Activated T-cell treated with anti-CD3 and anti-CD28 coated beads, Interleukin-2, amount 50 U/mL, for 72 hours (primary cell): ENCODE measurements at places on chromosomes 4 and X. TPM values are rescaled to one million over a fixed set of nuclear protein-coding genes. Genes with fewer than 3 reads are reported as not detected.

DNA sequence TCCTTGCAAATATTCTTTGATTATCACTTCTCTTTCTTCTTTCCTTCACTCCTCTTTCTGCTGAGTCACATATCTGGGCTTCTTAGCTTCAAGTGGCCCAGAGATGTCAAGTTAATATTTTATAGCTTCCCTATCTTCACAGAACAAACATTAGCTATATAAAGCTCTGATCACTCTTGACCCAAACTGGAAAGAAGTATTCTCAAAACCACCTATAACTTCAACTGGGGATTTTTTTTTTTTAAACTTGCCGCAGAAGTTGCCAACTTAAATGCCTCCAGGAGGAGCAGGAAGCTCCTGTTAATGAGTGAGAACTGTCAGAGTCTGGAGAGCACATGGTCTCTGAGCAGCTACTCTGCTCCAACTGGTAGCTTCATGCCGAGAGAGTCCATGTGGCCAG, 233.3 kb upstream of the EDNRA start:
- no peaks in the 10 kb centered on the region for H3K4me1 ChIP-seq
- H3K4me3 ChIP-seq, result no peak overlapping the region
- no peaks in the 10 kb centered on the region for H3K36me3 ChIP-seq
- no peaks in the 10 kb centered on the region for H3K27me3 ChIP-seq
- no peak overlapping the region for H3K27ac ChIP-seq
- no peak for DNase-seq

DNA sequence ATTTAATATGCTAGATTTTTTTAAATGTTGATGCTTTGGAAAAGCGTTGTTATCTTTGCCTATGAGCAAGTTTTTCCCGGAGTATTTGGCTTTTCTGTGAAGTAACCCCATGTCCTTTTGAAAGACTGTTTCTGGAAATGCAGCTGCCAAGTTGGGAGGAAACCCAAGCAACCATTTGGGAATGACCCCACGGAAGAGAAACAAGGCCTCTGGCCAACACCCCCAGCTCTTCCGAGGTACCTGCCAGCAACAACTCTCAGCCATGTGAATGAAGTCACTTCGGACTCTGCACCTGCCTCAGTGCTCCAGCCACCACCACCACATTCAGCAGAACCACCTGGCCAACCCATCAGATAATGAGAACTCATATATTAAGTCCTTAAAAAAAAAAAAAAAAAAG, 36.2 kb upstream of the DHRSX start:
- peaks cover 14% of the 10 kb centered on the region for H3K27me3 ChIP-seq
- H3K36me3 ChIP-seq, result no peaks in the 10 kb centered on the region
- no peak overlapping the region for H3K27ac ChIP-seq
- H3K4me3 ChIP-seq, result no peak overlapping the region

DNA sequence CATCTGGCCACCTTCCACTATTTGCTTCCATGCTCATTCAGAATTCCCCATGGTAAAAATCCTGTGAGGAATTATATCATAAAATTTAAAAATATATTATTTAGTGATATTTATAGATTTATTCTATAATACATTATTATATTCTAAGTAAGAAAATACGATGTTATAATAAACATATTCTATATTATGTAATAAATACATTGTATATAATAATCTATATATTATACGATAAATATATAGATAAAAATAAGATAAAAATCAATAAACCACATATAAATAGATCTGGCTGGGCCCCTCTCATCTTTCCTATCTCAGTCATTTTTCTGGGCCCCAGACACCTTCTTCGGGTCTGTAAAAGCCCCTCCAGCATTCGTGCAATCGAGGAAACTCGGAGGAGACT, 68.5 kb downstream of the DCTD start:
- H3K36me3 ChIP-seq, result no peaks in the 10 kb centered on the region
- H3K27ac ChIP-seq, result no peak overlapping the region
- H3K4me3 ChIP-seq, result no peak overlapping the region
- no peaks in the 10 kb centered on the region for H3K27me3 ChIP-seq

DNA sequence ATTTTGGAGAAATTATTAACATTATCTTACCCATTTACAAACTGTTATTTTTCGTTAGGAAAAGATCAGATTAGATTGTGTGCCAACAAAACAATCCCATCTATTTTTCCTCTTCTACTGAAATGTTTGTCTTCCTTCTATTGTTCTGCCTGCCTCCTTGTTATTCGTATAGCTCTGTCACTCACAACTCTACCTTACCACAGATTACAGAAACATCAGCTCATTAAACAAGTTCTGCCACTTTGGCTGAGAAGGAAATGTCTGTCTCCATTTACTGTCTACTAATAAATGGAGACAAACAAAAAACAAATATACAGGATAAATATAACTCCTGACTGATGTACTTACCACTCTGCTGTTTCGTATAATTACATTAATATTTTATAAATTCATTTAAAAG, 211.4 kb downstream of the ENOX2 start:
- no peaks in the 10 kb centered on the region for H3K4me1 ChIP-seq
- H3K36me3 ChIP-seq, result no peaks in the 10 kb centered on the region
- DNase-seq, result no peak
- no peaks in the 10 kb centered on the region for H3K27me3 ChIP-seq
- no peak overlapping the region for H3K4me3 ChIP-seq

DNA sequence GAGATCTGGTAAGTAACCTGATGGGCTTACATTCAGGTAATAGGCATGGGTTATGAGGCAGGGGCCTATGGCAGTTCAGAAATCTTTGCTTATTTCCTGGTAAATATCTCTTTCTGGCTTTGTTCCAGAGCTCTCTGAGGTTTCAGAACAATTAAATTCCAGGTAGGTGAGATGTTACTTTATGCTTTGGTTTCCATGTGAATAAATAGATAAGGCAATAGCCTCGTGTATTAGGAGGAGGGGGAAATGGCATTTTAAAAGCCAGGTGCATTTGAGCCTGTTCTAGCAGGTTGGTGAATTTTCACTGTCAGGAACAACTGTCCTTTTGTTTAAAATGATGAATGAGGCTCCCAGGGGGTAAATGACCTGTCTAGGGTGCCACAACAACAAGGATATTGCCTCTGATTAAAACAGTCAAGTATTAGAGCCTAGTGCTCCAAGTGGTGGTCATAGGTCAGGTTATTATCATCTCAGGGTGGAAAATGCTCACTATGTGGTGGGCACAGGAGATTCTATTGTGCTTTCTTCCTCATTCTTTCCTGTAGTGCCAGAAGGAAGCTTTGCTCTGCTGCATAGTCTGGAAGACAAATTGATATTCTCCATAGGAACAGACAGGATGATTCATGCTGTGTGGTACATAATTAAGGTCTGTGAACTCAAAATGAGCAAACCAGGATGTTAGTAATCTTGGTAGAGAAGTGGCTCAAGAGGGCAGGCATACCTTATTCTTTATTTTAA, 296.2 kb downstream of the INPP4B start:
- no peak for DNase-seq
- H3K36me3 ChIP-seq, result peaks cover 4% of the 10 kb centered on the region
- peaks cover 69% of the 10 kb centered on the region for H3K4me1 ChIP-seq
- peak overlapping the region; percentile 57 for H3K4me3 ChIP-seq

DNA sequence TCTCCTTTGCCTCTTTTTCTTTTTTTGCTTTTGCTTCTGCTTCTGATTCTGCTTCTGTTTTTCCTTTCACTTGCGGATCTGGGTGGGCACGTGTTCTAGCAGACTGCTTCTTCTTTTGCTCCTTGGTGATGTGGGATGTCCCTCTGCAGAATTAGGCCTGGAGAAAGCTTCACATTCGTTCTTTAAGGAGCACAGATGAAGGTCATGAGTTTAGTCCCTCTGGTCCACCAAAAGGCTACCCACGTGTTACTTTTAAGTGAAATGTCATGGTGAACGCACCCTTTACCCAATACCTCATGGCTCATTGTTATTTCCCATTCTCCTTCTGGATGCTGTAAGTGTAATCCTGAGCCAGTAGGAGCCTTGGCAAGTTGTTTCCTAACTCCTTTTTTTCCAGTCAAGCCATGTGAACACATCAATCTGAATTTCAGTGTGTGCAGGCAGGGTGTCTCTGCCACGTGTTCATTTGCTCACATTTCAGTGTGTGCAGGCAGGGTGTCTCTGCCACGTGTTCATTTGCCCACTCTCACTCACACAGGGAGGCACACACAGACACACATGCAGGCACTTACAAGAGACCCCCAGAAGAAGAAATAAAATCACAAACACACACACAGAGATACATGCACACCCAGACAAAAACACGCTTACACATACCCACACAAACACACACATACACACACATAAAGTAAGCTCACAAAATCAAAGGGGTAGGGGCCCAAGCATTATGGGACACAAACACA, 36.9 kb downstream of the NBDY start:
- no peak for DNase-seq
- H3K27me3 ChIP-seq, result no peaks in the 10 kb centered on the region
- peak overlapping the region; percentile 98 for H3K27ac ChIP-seq
- peaks cover 53% of the 10 kb centered on the region for H3K4me1 ChIP-seq
- H3K4me3 ChIP-seq, result peak overlapping the region; percentile 88

- no peak overlapping the region for H3K27ac ChIP-seq
- no peak overlapping the region for H3K4me3 ChIP-seq
- no peak for DNase-seq
- H3K4me1 ChIP-seq, result peaks cover 9% of the 10 kb centered on the region
Observed at GRCh38 chr4:3498901-3499510, 33.2 kb downstream of the LRPAP1 start.

GRCh38 chr4:151443752-151444151, 34.8 kb downstream of the FHIP1A start:
- H3K36me3 ChIP-seq, result no peaks in the 10 kb centered on the region
- H3K27ac ChIP-seq, result no peak overlapping the region
- no peak for DNase-seq
- no peaks in the 10 kb centered on the region for H3K4me1 ChIP-seq

DNA sequence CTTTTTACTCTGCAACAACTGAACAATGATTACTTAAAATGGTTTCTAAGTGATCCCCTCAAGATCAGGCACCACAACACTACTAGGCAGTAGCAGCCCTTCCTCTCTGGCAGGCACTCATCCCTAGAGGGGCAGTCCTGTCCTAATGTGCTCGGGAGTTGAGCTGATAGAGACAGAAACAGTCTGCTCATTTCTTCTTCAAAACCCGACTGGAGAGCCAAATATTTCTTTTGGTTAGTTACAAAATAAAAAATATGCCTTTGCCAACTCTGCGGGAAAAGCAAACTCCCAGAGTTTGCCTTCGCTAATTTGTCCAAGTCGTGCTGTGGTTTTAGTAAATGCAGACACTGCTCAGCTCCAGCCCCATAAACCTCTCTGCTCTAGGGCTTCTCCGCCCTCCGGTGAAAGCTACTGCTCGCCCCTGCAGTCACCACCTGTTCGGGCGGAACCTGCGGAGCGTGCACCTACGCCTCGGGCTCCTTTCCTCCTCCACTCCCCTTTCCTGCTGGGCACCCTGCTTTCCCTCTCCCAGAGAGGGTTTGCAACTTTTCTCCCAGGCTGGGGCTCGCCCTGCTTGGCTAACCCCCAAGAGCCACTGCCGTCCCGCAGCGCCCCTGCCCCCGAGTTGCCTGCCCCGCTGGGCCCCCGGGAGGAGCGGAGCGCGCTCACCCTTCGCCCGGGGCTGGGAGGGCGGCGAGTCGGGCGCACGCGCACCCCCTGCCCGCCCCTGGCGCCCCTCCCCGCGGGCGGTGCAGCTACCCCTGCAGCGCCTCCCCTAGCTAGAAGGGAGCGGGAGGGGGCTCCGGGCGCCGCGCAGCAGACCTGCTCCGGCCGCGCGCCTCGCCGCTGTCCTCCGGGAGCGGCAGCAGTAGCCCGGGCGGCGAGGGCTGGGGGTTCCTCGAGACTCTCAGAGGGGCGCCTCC, at the start of gene NPNT:
Gene NPNT (plus strand): TSS at position 812 of the 923 bp plus-strand sequence. CDS start 182 bp downstream, outside the sequence.
- H3K4me3 ChIP-seq, result peak within 1 kb of the TSS; percentile 76
- H3K27ac ChIP-seq, result no peak within 1 kb of the TSS
- peaks cover 77% of the 10 kb centered on the region for H3K27me3 ChIP-seq
- DNase-seq, result peak; percentile 2
- peaks cover 11% of the 10 kb centered on the region for H3K4me1 ChIP-seq
- no peaks in the 10 kb centered on the region for H3K36me3 ChIP-seq

DNA sequence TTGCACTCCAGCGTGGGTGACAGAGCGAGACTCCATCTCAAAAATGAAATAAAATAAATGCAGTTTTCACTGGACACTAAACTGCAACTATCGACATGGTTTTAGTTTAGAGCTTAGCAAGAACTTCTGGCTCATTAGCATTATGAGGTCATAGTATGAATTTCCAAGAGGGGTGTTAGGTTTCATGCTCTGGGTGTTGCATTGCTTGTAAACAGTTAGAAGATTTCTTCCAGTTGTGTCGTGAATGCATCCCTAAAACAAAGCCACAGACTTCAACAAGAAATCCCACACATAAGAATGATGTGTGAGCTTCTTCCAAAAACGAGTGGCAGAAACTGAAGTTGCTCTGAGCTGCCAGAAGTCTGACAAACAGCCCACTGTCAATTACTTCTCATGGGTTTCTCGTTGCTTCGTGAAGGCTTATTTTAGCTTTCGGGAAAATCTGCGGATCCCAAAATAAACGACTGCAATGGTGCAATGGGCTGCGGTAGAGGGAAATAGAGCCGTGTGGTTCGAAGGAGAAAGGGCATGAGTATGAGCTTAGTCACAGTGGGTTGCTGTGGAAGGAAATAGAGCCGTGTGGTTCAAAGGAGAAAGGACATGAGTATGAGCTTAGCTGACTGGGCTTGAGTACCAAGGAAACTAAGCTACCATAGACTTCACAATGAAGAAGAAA, 354.9 kb downstream of the DHRSX start:
- no peak overlapping the region for H3K4me3 ChIP-seq
- no peaks in the 10 kb centered on the region for H3K4me1 ChIP-seq

DNA sequence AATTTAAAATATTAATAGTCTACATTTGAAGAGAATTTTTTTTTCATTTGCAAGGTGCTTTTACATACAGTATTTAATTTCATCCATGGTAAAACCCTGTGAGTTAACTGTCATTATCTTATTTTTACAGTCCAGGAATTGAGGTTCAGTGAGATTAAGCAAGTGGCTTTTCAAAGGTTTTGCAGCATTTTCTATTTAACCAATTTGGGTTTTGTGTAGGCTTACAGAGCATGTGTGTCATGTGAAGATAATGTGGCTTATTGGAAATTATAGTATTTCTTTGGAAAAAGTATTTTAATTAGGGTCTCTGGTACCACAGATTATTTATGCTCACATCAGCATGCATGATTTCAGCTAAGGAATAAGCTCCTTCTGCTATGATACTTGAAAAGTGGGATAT, 4.5 kb downstream of the XK start:
- no peaks in the 10 kb centered on the region for H3K36me3 ChIP-seq
- peaks cover 15% of the 10 kb centered on the region for H3K27me3 ChIP-seq
- DNase-seq, result no peak
- H3K4me3 ChIP-seq, result no peak overlapping the region
- no peak overlapping the region for H3K27ac ChIP-seq
- no peaks in the 10 kb centered on the region for H3K4me1 ChIP-seq

DNA sequence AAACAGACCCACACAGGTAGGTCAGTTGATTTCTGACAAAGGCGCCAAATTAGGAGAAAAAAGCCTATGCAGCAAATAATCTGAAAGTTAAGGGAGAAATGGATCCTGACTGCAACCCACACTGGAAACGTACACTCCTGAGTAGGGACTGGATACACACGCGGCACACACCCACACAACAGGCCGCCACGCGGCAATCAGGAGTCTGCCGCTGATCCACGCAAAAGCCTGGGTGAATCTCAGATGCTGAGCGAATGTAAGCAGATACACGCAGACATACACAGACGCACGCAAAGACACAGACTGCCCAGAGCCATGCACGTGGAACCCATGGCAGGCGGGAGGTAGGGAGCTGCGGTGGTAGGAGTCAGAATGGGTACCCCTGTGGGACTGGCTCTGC, 21.7 kb downstream of the LRPAP1 start:
- H3K36me3 ChIP-seq, result peaks cover 12% of the 10 kb centered on the region
- no peaks in the 10 kb centered on the region for H3K4me1 ChIP-seq
- no peak overlapping the region for H3K4me3 ChIP-seq
- DNase-seq, result no peak
- H3K27ac ChIP-seq, result no peak overlapping the region

IL2RG gene
- total RNA-seq, result 290 TPM

PLRG1 gene
- total RNA-seq, result 169 TPM

RGN gene
- total RNA-seq, result not detected

SUV39H1 gene
- total RNA-seq, result 29.4 TPM

NAT8L gene
- total RNA-seq, result 1.5 TPM

NWD2 gene
- not detected for total RNA-seq

LANCL3 gene
- total RNA-seq, result 0.07 TPM
